ENCODE measurements at places on chromosomes 7 and 10.

GRCh38 chr7:121515630-121516401 lies 119.7 kb upstream of the FAM3C start:
- no peak for DNase-seq

DNA sequence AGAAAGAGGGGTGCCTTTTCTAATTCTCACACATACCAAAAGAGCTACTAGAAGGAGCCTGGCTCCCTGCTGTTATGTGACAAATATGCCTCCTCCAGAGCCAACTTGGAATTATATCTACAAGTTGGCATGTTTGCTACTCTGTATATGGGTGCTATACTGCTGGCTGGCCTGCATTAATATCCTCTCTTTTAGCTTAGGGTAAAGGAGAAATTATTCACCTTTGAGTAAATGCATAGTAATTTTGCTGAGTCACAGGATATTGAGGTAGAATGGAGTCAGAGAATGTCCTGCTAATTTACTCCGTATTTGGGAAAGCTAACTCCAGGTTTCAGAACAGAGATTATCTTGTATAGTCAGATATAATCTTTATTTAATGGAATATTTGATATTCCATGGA lies 24.2 kb upstream of the LIPN start:
- no peak for DNase-seq

GRCh38 chr10:94088926-94089381 lies 95.2 kb downstream of the PLCE1 start:
- DNase-seq = no peak

DNA sequence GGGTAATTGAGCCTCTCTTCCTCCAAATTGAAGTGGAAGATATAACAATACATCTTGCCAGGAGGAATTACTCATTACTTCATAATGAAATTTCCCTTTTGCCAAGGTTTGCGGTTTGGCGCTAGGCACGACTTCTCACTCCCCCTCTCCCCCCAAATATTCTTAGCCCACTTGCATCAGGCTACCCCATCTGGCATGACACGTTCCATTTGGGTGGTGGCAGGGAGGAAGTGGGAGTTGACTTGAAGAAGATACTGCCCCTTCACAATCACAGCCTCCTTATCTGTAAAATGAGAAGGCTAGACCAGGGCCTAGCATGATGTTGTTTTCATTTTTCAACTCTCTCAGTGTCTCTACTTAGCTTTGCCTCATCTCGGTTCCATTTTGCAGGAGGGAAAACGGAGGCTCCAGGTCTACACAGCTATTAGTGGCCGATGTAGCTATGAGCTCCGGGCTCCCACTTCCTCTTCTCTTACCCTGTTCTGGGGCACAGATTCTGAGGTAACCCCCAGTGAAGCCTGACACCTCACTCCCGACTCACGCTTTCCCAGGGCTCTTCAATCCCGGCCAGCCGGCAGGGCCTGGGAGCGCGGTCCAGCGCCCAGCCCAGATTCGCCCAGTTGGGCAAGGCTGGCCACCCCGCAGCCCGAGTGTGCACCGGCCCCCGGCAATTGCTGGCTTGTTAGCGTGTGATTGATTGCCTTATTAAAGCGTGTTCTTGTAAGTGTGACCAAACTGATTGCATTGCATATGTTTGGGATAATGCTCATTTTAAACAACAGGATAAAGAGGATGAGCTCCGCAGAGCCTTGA lies 6.5 kb downstream of the EVX1 start:
- DNase-seq = peak; percentile 22

DNA sequence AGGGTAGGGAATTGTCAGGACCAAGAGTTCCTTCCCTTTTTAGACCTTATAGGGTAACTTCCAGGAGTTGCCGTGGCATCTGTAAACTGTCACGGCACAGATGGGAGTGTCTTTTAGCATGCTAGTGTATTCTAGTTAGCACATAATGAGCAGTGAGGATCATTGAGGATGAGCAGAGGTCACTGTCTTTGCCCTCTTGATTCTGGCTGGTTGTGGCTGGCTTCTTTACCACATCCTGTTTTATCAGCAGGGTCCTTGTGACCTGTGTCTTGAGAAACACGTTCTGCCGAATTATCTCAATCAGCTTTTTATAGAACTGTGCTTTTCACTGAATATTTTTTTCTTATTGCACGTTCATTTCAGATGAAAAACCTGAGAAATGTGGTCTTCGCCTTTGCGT lies 41.5 kb downstream of the MINPP1 start:
- peak; percentile 80 for DNase-seq

DNA sequence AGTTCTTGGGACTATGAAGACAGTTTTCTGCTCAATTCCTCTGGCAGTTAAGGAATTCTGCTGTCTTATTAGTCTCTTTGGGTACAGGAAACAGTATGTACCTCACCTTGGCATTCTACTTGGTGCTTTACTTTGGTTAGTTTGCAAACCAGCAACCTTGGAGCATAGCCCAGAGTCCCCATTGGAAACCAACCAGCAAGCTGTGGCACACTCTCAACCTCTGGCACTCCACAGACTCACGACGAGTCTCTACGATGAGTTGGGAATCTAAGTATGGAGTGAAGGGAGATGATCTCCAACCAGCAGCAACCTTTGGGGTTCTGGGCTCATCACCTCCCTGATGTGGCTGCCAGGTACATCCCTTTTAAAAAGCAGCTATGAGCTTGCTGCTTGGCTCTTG lies 43.8 kb downstream of the TPK1 start:
- DNase-seq = no peak

GRCh38 chr7:151679071-151679708 lies 159.5 kb upstream of the RHEB start:
- no peak for DNase-seq

DNA sequence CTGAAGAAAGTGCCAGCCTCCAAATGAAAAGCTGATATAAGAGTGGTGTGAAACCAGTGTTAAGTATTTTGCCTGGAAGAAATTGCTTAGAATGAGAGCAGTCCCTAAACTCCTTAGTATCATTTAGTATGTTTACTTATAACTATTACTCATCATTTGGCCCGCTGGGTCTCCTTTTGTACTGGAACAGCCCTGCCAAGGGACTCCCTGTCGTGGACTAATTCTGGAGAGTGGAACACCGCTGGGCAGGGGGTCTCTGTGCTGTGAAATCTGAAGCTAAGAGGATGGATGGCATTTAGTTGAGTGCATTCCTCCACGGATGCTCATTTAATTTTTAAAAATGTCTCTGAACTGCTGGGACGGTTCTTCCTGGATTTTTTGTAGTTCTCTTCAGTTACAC lies 889.9 kb upstream of the C7orf33 start:
- DNase-seq = no peak

- DNase-seq = no peak
Measured at GRCh38 chr10:30812018-30812851, 182.7 kb upstream of the LYZL2 start.

- no peak for DNase-seq
Measured at GRCh38 chr7:133115596-133115995, 33.7 kb upstream of the CHCHD3 start.

DNA sequence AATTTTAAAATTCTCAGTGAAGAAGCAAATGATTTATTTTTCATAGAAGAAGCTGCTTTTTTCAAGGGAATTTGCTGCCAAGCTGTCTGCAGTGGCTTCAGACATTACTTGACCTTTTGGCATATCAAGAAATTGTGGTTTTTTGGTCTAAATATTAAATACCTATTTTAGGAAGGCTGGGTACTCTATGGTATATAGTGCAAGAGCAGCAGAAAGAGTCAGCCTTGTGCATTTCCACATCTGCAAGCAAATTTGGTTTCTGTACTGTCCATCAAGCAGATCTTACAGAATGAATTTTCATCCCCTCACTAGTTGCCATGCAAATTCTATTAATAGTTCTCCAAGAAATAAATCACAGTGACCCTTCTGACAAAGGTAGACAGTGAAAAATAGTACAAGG lies 222.0 kb downstream of the BICC1 start:
- DNase-seq = no peak

GRCh38 chr7:665736-666453 lies 60.6 kb upstream of the DNAAF5 start:
- DNase-seq = no peak
